Peyer's patch (tissue), 4 donors: ENCODE measurements at places on chromosomes 7 and 10. TPM values are rescaled to one million over a fixed set of nuclear protein-coding genes. Genes with fewer than 3 reads are reported as not detected.
A peak's percentile ranks its signal among the peaks of the same experiment; 100 is the strongest.

Gene VPS50
- 17.7 TPM for total RNA-seq

DNA sequence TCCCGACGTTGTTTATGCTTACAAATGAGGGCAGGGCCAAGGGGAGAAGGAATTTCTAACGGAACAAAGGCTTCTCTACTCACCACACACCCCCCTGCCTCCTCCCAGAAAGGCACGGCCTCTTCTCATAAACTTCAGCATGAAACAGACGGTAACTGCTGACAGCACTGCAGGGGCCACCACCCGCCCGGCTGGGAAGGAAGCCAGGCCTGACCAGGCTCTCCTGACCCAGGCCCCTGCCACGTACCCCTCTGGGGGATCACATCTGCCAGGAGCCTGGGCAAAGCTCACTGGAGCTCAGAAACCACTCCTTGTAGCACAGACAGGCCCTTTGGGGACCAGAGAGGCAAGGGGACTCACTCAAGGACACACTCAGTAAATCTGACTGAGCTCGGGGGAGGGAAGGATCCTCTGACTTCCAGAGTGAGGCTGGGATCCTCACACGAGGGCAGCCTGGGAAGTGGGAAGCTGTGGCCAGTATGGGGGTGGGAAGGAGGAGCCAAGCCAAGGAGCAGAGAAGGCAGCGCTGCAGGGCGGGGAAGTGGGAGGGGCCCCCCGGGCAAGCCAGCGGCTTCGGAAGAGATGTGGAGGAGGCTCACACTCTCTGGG lies 46.1 kb downstream of the ZCCHC24 start:
- DNase-seq, result peak; percentile 24
- no peaks in the 10 kb centered on the region for H3K27me3 ChIP-seq
- peak overlapping the region; percentile 63 for H3K27ac ChIP-seq
- no peak overlapping the region for H3K4me3 ChIP-seq
- no peaks in the 10 kb centered on the region for H3K4me1 ChIP-seq
- H3K36me3 ChIP-seq, result peaks cover 1% of the 10 kb centered on the region

- H3K27me3 ChIP-seq, result no peaks in the 10 kb centered on the region
- peak; percentile 74 for DNase-seq
- peak overlapping the region; percentile 87 for H3K4me3 ChIP-seq
- H3K27ac ChIP-seq, result peak overlapping the region; percentile 97
- no peaks in the 10 kb centered on the region for H3K36me3 ChIP-seq
- H3K4me1 ChIP-seq, result peaks cover 30% of the 10 kb centered on the region
Measured at GRCh38 chr7:98281757-98282606, 496 bp downstream of the BRI3 start.

Gene MBL2
- not detected for total RNA-seq

GRCh38 chr7:17554341-17555015 lies 256.0 kb downstream of the AHR start:
- H3K27me3 ChIP-seq, result no peaks in the 10 kb centered on the region
- H3K27ac ChIP-seq, result no peak overlapping the region
- no peaks in the 10 kb centered on the region for H3K36me3 ChIP-seq
- H3K4me3 ChIP-seq, result no peak overlapping the region

- H3K4me1 ChIP-seq, result no peaks in the 10 kb centered on the region
- no peak overlapping the region for H3K27ac ChIP-seq
- DNase-seq, result no peak
- no peaks in the 10 kb centered on the region for H3K36me3 ChIP-seq
- H3K4me3 ChIP-seq, result no peak overlapping the region
- no peaks in the 10 kb centered on the region for H3K27me3 ChIP-seq
Measured at GRCh38 chr10:52486840-52487611, 172.9 kb downstream of the DKK1 start.

DNA sequence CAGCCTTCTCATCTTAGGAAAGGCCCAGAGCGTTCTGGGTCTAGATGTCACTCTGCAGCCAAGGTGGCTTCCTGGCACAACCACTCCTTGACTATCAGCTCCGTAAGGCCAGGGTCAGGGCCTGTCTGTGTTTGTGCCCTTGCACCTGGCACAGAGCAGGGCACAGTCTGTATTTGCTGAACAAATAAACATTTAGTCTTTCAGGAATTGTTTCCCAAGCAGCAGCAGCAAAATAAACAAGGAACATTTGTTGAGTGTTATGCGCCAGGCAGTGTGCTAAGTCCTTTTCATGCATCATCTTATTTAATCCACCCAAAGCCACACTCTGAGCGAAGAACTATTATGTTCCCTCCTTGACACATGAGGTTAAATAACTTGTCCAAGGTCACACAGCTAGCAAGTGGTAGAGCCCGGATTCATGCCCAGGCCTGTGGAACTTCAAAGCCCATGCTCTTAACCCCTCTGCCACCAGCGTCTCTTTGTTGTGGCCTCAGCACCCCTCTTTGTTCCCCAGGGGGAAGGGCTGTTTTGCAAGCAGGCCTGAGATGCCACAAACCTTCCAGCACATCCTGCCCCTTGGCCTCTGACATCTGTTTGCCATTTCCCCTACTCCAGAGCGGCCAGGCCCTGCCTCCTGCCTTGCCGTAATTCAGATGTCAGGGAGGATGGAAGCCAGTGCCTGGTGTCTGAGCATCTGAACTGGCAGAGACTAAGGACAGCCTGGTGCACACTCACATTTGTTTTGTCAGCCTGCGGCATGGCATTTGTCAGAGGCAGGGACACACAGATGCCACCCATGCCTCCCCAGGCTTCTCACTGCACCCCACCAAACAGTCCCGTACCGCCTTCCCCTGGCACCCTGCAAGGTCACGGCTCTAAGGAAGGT lies 325.8 kb upstream of the ZMIZ1 start:
- no peaks in the 10 kb centered on the region for H3K36me3 ChIP-seq
- no peaks in the 10 kb centered on the region for H3K27me3 ChIP-seq
- peak overlapping the region; percentile 44 for H3K27ac ChIP-seq
- H3K4me1 ChIP-seq, result no peaks in the 10 kb centered on the region
- no peak overlapping the region for H3K4me3 ChIP-seq

DNA sequence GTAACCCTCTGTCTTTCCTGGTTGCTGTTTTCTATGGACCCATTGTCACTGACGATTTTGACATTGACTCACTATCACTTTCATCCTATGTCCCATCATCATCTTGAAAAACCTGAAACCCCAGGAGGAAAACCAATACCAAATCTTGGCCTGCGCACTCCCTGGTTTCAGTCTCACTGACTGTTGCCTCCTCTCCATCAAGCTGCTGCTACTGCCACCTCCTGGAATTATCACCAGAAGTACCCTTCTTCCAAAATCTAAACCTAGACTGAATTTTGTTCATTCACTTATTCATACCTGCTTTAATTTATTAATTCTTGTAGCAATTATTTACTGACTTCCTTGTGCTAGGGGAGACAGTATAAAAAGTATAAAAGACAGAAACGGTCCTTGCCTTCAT lies 44.5 kb upstream of the ACBD5 start:
- H3K36me3 ChIP-seq, result no peaks in the 10 kb centered on the region
- no peaks in the 10 kb centered on the region for H3K27me3 ChIP-seq
- no peak overlapping the region for H3K4me3 ChIP-seq
- DNase-seq, result no peak
- no peaks in the 10 kb centered on the region for H3K4me1 ChIP-seq

DNA sequence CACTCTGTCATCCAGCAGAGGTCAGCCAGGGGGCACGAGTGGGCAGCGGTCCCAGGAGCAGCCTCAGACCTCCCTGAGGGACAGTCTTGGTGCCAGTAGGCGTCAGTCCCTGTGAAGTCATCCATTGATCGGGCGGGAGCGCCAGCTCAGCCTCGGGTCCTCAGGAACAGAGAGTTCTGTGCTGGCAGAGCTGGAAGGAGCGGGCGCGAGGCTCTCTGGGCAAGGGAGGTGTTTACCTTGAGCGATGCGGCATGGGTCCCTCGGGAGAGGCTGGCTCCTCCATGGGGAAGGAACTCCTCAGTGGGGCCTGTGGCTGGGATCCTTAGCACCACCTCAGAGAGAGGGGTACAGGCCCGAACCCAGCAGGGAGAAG lies 101.1 kb upstream of the PPIF start:
- H3K36me3 ChIP-seq, result no peaks in the 10 kb centered on the region
- no peak overlapping the region for H3K4me3 ChIP-seq
- peaks cover 66% of the 10 kb centered on the region for H3K4me1 ChIP-seq
- no peak for DNase-seq

Gene DNA2
- total RNA-seq, result 6.3 TPM

Gene MOGAT3
- 123 TPM for total RNA-seq

DNA sequence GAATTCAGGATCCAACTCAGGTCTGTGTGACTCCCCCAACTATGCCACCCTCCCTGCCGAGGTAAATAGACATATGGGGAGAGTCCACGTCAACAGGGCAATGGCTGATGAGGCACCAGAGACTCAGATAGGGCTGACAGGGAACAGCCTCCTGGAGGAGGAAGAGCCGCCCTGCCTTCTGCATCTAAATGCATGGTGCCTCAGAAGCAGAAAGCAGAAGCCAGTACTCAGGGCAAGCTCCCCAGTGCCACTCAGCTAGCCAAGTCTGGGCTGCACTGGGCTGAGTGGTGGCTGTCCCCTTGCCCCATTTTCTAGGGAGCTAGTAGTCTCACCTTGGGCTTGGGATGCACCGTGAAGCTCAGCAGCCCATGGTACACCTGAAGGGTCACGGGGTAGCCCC lies 11.0 kb downstream of the RRP12 start:
- H3K36me3 ChIP-seq, result peaks cover 64% of the 10 kb centered on the region
- H3K27me3 ChIP-seq, result no peaks in the 10 kb centered on the region
- DNase-seq, result no peak
- H3K27ac ChIP-seq, result no peak overlapping the region
- H3K4me3 ChIP-seq, result no peak overlapping the region
- no peaks in the 10 kb centered on the region for H3K4me1 ChIP-seq
